ENCODE measurements at places on chromosomes 3 and 15.

- peak; percentile 96 for DNase-seq
Measured at GRCh38 chr15:42457445-42458442, 33.2 kb downstream of the ZNF106 start.

GRCh38 chr3:21795921-21796320 lies 44.9 kb upstream of the ZNF385D start:
- DNase-seq, result no peak

- DNase-seq, result no peak
Measured at GRCh38 chr15:81880314-81880713, 165.5 kb downstream of the MEX3B start.

GRCh38 chr3:14119651-14120050 lies 5.0 kb downstream of the CHCHD4 start:
- no peak for DNase-seq

GRCh38 chr3:131494706-131495105 lies 8.1 kb downstream of the MRPL3 start:
- no peak for DNase-seq

GRCh38 chr15:60713119-60714084 lies 234.5 kb upstream of the ICE2 start:
- peak; percentile 30 for DNase-seq

- peak; percentile 32 for DNase-seq
Measured at GRCh38 chr3:151372063-151372820, 12.3 kb downstream of the P2RY12 start.

DNA sequence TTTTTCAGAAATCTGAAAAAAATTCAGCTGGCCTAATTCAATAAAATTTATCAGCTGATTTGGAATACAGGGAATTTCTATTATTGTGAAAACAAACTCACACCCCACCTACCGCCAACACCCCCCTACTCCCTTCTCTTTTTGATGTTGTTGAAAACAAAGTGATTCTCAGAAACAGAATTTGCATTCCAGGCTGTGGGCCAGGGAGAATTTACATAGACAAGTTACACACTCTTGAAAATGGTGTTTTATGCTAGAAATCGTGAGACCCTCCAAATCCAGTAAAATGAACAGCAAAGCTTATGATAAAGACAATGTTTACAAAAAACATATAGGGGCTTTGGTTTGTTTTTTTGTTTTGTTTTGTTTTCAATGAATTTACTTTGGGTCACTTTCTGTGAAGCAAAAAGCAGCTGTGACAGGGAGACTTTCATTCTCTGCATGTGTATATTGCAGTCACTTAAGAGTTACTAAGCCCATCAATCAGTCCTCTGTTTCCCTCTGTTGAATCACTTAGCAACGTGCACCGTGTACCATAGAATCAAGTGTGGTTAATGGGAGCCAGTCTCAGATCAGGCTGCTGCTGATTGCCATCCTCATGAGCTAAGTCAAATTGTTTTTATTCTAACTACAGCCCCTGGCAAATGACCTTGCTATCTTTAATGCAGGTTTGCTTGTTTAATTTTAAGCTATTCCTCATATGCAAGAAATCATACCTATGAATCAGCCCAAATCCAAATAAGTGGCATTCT lies 159.8 kb downstream of the ALCAM start:
- no peak for DNase-seq

DNA sequence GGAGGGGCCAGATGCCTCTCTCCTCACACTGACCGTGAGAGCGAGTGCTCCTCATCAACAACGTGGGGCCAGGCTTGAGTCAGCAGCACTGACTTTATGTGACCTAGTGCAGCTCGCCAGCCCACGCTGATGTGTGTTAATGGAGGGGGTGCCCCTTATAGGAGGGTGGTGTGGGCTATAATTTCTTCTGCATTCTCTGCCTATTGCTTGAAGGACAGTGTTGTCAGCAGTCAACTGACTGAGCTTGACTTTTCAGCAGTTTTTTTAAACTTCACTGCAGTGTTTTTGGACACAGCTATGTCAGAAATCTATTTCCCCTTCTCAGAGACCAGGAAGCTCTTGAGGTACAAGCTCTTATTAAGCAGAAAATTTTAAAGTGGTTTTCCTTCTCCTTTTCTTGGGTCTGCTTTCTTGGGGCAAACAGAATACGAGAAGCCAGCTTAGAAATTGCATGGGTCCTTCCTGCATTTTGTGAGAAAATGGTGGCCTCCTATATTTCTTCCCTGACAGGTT lies 304.8 kb upstream of the CTDSPL start:
- no peak for DNase-seq

DNA sequence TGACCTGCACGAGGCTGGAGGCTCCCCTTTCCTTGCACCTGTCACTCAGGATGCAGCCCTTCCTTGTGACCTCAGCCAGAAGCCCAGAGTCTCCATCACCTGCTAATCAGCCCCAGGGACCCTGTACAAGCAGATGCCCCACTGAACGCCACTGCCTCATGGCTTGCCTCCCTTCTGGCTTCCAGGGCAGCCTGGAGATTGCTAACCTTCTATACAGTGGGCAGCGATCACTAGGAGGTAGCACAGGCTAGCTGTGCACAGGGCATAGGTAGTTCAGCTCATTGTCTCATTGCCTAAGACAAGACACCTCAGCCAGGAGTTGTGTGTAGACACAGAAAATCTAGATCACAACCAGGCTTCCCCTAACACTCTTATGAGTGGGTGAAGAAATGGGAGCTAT lies 49.3 kb downstream of the SSUH2 start:
- no peak for DNase-seq

DNA sequence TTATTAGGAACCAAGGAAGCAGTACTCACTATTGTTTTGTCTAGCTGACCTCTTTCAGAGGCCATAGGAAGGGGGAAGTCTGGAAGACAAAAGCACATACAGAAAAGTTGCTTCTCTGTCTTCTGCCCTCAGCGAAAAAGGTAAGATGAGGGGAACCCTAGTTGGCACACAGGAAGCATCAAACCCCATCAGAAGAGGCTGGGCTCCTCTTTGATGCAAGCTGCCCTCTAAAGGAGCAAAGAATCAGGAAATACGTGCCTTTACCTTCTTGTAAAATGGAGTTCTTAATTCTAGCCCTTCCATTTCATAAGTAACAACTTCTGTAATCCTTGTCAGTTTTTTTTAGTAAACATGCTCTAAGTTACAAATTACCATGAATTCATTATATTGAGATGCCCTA lies 12.5 kb downstream of the SPINK8 start:
- DNase-seq, result no peak

- DNase-seq, result peak; percentile 59
Measured at GRCh38 chr3:114519415-114519814, 225.6 kb downstream of the TIGIT start.

DNA sequence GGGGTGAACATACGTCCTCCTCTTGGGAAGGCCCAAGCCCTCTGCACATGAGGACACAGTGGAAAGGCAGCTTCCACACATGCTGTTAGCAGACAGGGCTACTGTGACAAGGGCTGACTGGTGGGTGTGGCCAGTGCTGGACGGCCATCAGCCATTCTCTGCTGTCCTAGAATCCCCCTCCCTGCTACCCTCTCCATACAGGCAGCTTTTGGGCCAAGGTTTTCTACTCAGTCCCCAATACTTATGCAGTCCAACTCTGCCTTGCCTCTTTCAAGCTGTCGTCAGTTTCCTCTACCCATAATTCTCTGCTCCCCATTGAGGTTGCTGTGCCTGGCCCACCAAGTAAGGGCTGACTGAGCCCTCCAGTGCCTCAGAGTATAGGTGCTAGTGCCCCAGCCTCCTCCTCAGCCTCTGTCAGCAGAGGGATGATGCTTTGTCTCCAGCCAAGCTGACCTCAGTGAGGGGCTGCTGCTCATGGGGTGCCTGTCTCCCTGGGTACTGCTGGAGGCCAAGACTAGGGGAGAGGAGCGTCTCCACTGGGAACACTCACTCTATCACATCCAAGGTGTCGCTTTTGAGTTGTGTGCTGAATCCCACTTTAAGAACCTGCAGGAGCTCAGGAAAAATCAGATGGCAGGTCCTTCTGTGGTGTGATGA lies 2.8 kb downstream of the LOXL1 start:
- DNase-seq, result peak; percentile 68

GRCh38 chr3:66633402-66634381 lies 132.9 kb upstream of the LRIG1 start:
- DNase-seq, result no peak

GRCh38 chr3:39128951-39129350 lies 21.5 kb downstream of the TTC21A start:
- no peak for DNase-seq

Measured in adipocyte (in vitro differentiated cells).